ENCODE measurements at places on chromosomes 16 and 17.

DNA sequence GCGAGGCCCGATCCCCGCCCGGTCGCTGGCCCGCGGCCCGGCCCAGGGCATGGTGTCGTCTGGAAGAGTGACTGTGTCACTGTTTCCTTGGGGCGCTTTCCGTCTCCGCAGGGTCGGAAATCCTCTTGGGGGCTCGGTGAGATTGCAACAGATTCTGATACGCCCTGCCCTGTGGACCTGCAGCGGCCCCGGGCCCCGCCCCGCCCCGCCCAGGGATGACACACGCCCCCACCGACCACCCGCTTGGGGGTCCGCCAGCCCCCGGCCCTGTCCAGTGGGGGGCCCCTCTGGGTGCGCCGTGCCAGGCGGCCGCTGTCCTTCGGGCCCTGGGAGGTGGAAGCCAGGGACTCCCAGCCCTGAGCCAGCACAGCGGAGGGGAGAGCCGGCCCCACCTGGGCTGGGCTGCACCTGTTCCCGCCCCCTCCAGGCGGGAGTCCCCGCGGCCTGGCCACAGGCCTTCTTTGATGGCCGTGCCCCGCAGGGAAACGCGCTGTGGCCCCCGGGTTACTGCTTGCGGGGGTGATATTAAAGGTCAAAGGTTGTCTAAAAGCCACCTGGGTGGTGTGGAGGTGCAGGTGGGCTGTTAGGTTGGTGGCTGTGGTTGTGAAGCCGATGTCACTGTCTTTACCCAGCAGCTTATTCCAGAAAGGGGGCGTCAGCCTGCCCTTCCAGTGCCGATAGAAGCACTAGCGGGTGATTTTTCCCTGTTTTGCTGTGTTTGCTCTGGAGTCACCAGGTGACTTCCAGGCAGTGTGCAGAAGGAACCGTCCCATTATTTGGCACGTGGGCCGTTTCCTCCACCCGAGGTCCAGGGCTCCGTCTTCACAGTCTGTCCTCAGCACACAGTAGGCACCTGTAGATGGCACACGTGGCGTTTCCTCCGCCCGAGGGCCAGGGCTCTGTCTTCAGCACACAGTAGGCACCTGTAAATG, 752 bp downstream of the TBC1D24 start:
- DNase-seq, result peak; percentile 67

DNA sequence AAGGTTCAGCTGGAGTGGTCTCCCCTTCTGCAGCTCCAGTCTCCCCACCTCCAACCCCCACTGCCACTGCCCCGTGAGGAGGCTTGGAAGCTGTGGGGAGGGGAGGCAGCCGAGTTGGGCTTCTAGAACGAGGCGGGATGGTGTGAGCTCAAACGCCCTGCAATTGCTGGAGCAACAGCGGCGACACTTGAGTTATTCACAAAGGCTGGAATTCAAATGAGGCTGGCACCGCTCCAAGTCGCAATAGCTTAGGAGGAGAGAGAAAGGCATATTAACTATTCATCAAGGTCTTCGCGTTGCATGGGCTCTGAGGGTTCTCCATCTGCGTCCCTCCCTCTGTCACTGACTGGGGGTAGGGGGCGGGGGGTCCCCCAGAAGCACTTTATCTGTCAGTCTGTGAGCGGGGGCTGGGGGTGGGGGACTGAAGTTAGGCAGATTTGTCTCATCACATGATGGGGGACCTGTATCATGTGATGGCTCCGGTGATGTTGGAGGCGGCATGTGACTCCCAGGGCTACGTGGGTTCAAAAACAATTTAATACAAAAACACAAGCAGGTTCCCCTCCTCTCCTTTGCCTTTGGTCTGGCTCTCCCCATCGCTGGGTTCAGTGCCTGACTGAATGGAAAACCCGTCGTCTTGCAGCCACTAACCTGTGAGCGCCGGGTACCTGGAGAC, 70.5 kb downstream of the RBBP6 start:
- DNase-seq, result peak; percentile 29

DNA sequence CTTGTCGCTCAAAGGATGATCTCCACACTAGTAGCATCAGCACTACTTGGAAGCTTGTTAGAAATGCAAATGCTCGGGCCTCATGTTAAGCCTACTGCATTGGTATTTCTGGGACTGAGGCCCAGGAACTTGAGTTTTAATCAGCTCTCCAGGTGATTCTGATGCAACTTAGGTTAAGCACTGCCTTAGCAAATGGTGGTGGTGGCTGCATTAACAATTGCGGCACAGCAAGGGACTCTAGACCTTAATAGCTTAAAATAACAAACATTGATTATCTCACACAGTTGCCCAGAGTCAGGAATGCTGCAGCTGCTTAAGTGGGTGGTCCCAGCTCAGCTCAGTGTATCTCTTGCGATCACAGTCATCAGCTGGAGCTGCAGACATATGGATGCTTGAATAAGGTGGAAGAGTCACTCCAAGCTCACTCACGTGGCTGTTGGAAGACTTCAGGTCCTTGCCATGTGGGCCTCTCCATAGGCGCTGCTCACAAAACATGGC, 25.8 kb downstream of the HS3ST3A1 start:
- DNase-seq, result no peak

GRCh38 chr17:47870056-47870455, 19.1 kb upstream of the SP6 start:
- no peak for DNase-seq

DNA sequence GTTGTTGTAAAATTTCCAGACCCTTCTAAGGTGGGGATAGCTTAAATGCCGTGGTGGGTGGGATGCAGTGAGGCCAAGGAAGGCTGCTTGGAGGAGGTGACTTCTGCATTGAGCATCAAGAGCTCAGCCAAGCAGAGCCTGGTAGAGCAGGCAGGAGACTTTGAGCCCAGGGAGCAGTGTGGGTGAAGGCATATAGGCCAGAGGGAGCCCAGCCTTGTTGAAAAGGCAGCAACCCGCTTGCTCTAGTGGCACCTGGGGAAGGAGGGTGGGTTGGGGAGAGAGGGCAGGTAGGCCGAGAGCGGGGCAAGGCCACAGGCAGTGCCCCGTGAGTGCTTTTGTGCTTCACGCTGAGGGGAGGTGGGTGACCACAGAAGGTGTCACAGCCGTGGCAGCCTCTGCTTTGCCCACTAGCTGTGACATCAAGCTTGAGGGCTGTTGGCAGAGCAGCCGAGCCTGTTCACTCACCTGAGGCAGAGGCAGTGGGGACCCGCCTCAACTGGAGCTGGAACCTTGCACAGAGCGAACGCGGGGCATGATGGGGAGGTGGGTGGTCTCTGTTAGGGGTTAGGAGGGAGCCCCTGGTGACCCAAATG, 56.1 kb downstream of the IRF8 start:
- no peak for DNase-seq

- peak; percentile 68 for DNase-seq
These were observed 25.5 kb downstream of the COPZ2 start for GRCh38 chr17:48012151-48012520.

DNA sequence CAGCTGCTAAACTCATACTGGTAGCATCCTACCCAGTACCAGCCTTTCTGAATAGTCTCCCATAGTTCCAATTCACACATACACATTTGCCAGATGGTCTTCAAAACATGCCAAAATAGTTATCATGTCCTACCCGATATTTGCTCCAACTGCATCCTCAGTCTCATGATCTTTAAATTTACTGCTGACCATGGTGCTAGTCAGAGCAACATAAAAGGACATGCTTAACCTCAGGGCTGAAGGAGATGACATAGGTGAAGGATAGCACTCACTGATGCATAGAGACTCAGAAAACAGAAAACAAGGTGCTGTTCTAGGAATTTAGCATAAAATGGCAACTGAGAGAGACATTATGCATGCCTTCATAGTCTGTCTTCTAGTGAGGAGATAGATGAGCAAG, 200.6 kb upstream of the CCL2 start:
- DNase-seq, result no peak

DNA sequence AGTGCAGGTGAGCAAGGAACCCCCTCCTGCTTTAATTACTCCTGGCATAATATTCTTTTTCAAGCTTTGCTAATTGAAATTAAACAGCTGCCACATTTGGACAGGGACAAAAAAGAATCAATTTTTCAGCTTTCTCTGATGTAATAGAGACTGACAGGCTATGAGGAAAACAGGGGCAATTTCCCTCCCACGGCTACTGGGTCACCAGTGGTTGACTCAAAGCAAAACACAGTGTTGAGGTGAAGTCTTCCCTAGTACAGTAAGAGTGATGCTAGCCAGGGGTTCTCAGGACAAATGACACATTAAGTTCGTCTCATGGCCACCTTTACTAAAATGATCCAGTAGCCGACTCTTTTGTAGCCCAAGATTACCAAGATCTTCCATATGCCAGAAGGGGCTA, 38.6 kb upstream of the PMFBP1 start:
- DNase-seq, result no peak

GRCh38 chr16:86672179-86672863, 94.0 kb downstream of the FOXL1 start:
- no peak for DNase-seq

DNA sequence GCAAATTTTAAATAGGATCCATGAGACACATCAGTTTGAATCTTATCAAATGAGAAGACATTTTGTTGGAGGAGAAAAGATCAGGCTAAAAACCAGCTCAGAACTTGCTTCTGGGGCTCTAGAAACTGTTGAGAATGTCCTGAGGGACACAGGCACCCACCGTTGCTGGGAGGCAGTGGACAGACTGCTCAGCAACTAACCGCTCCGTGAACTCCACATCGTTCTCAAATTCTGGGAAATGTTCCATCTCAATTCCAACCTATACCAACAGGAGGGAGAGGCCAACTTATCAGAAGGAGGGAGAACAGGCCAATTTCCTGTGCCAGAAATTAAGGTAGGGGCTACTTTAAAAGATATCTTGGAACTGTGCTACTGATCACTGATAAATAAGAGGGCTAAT, 8.3 kb downstream of the TAT start:
- DNase-seq, result no peak

DNA sequence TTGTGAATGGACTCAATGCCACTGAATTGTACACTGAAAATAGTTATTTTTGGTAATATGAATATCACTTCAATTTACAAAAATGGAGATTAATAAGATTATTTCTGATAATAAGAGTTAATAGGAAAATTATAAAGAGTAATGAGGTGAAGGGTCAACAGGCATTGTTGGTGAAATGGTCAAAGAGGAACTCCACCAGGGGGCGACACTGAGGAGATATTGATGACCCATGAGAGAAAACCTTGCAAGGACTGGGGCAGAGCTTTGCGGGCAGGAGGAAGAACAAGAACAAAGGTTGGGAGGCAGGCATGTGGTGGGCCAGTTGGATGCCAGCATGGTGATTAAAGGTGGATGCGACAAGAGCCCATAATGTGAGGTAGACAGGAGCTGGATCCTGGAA, 74.0 kb upstream of the XYLT1 start:
- peak; percentile 46 for DNase-seq

Measured in activated T-cell treated with anti-CD3 and anti-CD28 coated beads, Interleukin-2, amount 50 U/mL, for 48 hours (primary cell).